Esophagus mucosa (tissue), 1 donor: ENCODE measurements at places on chromosomes 7 and 10.

GRCh38 chr7:66183700-66184099 is 21.4 kb upstream of the TPST1 start:
- peak; percentile 71 for ATAC-seq

GRCh38 chr7:47581804-47582763 is at the start of gene TNS3:
Gene TNS3 (minus strand): TSS chr7:47582111. CDS start chr7:47439636, 142,475 bp downstream.
- peak; percentile 14 for ATAC-seq

DNA sequence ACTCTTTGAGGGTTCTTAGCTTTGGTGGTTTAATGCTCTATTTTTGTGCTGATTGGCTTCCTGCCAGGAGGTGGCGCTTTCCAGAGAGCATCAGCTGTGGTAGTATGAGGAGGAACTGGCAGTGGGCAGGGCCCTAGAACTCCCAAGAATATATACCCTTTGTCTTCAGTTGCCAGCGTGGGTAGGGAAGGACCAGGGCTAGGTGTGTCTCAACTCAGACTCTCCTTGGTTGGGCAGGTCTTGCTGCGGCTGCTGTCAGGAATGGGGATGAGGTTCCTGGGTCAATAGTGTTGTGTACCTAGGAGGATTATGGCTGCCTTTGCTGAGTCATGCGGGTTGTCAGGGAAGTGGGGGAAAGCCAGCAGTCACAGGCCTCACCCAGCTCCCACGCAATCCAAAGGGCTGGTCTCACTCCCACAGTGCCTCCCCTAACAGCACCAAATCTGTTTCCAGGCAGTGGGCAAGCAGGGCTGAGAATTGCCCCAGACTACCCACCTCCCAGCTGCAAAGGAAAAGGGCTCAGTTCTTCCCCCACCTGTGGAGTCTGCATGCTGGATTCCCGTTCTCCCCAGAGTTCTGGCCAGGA is 191.5 kb downstream of the PHTF2 start:
- ATAC-seq: peak; percentile 99

DNA sequence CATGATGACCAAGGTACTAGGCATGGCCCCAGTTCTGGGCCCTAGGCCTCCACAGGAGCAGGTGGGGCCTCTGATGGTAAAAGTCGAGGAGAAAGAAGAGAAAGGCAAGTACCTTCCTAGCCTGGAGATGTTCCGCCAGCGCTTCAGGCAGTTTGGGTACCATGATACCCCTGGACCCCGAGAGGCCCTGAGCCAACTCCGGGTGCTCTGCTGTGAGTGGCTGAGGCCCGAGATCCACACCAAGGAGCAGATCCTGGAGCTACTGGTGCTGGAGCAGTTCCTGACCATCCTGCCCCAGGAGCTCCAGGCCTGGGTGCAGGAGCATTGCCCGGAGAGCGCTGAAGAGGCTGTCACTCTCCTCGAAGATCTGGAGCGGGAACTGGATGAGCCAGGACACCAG is 7.4 kb downstream of the ZSCAN21 start:
- no peak for ATAC-seq

DNA sequence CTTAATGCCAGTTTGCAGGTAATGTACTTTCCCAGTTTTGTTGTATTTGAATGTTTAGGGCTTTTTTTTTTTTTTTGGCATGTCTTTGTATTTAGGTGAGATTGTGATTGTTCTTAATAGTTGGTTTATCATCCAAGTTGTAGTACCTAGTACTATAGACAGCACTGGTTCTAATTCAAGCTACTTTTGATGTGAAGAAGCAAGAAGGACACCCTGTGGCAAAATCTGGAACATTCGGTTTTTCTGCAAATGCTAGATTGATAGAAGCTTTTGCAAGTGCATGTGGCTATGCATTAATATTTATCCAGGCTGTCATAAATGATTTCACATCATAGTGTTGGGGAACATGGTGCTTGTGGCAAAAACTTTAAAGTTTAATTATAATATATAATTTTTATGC is 248.9 kb downstream of the FOXP2 start:
- ATAC-seq: peak; percentile 29

GRCh38 chr10:72322030-72322279 is 32.8 kb downstream of the DNAJB12 start:
- peak; percentile 59 for ATAC-seq

- no peak for ATAC-seq
Observed at GRCh38 chr7:1024331-1024841, 20.0 kb upstream of the GPR146 start.

DNA sequence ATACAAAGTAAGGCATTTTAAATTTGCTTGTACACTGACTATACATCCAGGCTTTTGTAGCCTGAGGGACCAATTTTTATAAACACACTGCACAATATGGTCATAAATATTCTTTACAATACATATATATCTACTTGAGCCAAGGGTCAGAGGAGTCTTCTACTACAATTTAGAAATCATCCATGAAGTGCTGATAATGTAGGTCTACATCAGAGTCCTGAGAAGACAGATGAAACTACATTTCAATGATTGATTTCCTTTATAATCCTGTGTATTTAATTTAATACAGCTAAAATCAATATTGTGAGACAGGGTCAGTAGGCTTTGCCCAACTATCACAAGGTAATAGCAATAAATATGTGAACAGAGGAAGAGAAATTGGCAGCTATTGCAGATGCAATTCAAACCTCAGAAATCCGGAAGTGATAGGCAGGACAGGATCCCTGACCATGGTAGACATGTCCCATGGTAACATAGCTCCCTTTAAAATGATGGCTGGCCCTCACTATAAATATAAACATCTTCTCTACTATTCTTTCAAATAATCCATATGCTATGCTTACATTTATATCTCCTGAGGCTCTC is 318.0 kb upstream of the POT1 start:
- ATAC-seq: no peak

- ATAC-seq: no peak
Observed at GRCh38 chr10:15857107-15857575, 3.2 kb downstream of the MINDY3 start.

GRCh38 chr10:123140983-123141390 is 5.2 kb downstream of the HMX3 start:
- ATAC-seq: no peak

- ATAC-seq: no peak
Observed at GRCh38 chr7:92731335-92732063, 104.9 kb downstream of the CDK6 start.

- ATAC-seq: no peak
Observed at GRCh38 chr10:1045415-1045814, 3.5 kb downstream of the IDI1 start.

DNA sequence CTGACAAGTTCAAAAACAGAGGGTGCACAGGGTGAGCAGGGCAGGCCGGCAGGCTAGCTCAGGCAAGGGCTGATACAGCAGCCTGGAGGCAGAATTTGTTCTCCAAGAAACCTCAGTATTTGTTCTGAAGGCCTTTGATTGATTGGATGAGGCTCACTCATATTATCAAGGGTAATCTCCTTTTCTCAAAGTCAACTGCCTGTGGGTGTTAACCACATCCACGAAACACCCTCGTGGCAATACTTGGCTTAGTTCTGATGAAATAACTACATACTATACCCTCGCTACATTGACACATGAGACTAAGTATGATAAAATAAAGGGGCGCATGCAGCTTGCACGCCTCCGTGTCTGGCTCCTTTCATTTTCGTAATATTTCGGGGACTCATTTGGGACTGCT is 4.4 kb upstream of the PPP2R2D start:
- no peak for ATAC-seq

GRCh38 chr7:106190589-106191330 is 78.6 kb upstream of the SYPL1 start:
- ATAC-seq: no peak

- ATAC-seq: peak; percentile 85
Observed at GRCh38 chr10:28382525-28383269, 79.8 kb upstream of the MPP7 start.

GRCh38 chr7:136133551-136133950 is 156.4 kb upstream of the MTPN start:
- no peak for ATAC-seq

DNA sequence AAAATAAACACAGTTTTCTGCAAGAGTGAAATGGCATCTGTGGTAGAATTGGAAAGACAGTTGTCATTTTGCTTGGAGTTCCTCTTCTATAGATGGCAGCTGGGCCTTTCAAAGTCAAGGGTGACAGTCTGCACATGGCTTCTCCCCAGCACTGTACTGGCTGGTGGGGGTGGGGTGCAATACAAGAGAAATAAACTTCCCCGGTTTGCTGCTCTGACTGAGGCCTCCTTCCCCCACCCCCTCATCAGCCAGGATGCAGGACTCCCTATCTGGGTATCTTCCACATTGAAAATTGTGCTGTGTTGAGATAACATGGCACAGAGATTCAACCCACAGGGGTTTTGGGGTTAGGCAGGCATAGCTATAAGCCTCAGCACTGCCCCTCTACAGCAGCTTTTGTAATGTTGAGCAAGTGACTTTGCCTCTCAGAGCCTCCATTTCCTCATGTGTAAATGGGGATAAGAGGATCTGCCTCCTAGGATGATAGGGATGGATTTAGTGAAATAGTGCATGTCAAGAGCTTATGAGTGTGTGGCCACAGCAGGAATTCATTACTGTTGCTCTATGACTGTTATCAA is 85.8 kb upstream of the WDR11 start:
- no peak for ATAC-seq

DNA sequence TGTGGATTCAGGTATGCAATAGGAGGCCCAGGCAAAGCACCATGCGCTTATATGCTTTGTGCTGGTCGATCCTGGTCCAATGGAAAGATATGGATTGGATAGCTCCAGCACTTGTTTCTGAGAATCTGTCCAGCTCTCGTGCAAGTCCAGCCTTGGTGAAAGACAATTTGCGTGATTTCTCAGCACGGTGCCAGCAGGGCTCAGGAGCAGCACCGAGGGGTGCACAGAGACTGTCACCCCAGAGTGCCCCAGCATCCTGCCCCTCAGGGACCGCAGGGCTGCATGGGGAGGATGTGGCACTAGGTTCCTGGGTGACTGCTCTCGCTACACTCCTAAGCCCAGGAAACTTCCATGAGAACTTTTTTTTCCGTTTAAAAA is 225.2 kb downstream of the WDR37 start:
- ATAC-seq: no peak

- peak; percentile 15 for ATAC-seq
Observed at GRCh38 chr10:70715853-70716795, 43.8 kb downstream of the ADAMTS14 start.

- ATAC-seq: peak; percentile 90
Observed at GRCh38 chr7:151689196-151689971, 169.7 kb upstream of the RHEB start.

- no peak for ATAC-seq
Observed at GRCh38 chr10:74821501-74821900, 4.9 kb upstream of the KAT6B start.

GRCh38 chr10:72697716-72698115 is 5.8 kb downstream of the MCU start:
- no peak for ATAC-seq

GRCh38 chr10:60560451-60560850 is 170.8 kb upstream of the ANK3 start:
- ATAC-seq: no peak

DNA sequence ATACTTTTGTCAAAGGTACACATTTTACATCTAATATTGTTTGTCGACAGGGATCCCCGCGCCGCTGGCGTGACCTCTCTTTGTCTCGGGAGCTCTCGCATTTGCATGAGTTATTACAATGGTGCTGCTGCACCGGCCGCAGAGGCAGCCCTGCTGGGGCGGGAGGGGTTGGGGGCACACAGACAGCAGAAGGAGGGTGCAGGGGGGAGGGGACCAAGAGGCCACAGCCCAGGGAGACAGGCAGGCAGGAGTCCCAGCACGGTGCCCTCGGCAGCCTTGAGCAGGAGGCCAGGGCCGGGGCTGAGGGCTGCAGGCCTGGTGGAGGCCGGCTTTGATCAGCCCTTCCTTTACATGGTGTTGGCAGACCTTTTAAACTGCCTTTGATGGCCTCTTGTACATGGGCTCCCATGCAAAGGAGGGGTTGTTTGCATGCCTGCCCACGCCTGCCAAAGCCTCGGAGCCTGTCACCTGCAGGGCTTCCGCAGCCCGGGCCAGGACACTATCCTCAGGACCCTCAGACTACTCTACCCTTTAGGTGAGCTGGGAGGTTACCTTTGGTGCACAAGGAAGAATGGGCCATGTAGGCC is 95.5 kb downstream of the EBF3 start:
- ATAC-seq: no peak

- peak; percentile 66 for ATAC-seq
Observed at GRCh38 chr10:119101366-119102098, 2.4 kb upstream of the DENND10 start.

DNA sequence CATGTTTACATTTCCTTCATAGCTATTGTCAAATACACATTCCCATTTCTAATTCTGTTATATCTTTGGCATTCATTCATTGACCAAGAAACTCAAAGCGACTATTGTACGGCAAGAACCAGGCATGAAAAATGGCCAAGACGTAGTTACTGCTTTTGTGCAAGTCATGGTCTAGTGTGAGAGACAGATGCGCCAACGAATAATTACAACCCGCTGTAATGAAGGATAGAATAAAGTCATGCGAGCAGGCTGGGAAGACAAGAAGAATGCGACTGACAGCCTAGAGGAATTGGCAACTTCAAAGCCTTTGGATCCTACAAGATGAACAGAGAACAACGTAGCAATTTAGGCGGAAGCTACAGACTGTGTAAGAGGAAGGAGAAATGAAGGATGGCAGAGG is 221.2 kb downstream of the CALN1 start:
- no peak for ATAC-seq

DNA sequence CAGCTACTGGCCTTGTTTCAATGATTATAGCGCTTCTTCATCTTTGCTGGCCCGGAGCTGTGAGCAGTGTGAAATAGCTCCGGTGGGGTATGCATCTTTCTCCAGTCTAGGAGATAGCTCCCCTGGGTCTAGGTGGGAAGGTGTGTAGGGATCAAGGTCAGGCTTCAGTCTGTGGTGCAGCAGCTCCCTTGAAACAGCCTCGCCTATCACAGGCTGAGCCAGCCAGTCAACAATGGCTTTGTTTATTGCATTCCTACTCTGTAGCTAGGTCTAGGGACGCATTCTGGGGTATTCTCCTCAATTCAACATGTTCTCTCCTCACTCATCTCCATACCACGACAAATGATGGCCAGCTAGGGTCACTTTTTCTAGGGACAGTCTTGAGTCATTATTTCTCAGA is 646.8 kb upstream of the IGFBP3 start:
- no peak for ATAC-seq

GRCh38 chr10:32326119-32326518 is 20.8 kb downstream of the EPC1 start:
- ATAC-seq: no peak

- ATAC-seq: no peak
Observed at GRCh38 chr10:49076741-49077521, 38.4 kb downstream of the VSTM4 start.

DNA sequence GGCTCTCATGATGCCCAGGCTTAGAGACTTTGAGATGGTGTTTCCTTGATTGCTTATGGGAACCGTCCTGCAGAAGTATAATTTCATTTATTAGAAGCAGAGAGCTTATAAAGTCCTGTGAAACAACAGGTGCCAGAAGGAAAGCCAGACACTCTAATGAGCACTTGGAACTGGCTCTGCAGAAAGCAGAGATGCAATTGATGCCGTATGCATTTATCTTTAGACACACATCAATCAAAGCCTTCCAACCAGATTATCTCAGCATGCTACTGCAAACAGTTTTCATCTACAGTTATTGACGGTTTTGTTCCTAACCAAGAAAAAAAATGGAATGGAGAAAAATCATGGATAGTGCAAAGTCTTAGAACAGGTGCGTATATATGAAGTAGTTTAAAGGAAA is 371.7 kb upstream of the PRKCQ start:
- no peak for ATAC-seq
